ENCODE measurements at places on chromosomes 5 and 9. TPM values are rescaled to one million over a fixed set of nuclear protein-coding genes. Genes with fewer than 3 reads are reported as not detected.

Gene NPR3
- 9.9 TPM for total RNA-seq

Gene ENHO
- 4.2 TPM for total RNA-seq

Gene LAMC3
- 0.52 TPM for total RNA-seq

Gene PCDHB14
- 4.2 TPM for total RNA-seq

Gene TRPM6
- total RNA-seq = under 0.01 TPM

Gene CNTFR
- total RNA-seq = 3.1 TPM

Data from skeletal muscle tissue (tissue), 5 donors.